ENCODE measurements at places on chromosomes 2 and 18. TPM values are rescaled to one million over a fixed set of nuclear protein-coding genes. Genes with fewer than 3 reads are reported as not detected.

DNA sequence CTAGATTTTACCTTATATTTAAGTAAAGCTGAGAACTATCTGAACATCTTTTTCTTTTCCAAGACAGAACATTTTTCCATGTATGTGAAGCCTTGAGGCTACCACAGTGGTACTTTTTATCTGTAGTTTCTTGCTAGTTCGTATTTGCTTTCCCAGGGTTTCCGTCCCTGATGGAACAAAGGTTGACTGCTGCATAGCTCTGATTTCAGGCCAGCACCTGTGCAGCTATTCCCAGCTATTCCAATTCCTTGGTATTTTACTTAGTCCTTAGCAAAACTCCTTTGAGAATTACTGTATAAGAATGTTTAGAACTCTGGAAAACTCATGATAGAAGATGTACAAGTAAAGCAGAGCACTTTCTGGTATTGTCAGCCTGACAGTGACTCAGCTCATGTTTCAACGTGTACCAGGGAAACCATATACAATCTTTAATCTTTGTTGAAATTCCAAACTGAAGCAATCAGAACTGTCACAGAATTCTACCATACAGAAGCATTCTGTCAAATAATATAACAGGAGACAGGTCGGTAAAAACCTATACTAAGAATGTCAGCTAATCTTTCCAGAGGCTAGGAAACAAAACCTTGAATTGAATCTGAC is 162.2 kb downstream of the PKP4 start:
- DNase-seq = no peak

DNA sequence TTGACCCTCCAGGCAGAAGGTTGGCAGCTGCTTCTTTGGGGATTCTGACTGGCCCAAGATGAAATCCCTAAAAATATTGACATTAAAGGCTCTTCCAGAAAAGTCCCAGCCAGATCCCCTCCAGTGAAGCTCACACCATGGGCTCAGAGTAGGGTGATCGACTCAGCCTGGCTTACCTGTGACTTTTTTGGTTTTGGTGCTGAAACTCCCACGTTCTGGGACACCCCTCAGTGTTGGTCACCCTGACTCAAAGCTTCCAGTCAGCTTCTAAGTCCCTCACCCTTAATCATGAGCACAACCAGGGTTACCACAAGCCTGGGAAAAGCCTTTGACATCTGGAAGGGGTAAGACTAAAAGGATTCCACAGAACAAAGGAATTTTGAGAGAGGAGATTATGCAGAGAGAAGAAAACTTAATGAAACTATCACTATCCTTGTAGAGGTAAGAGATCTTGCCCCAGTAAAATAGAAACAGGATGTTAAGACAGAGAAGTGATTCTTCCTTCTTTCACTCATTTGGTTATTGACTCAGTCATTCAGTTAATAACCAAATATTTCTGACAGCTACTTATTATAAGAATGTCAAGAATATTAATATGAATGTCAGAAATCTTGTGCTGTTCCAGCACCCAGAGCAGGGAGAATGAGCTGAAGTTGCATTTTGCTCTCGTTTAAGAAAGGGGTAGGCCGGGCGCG is 66.8 kb upstream of the SEC11C start:
- DNase-seq = no peak

- no peak for DNase-seq
Observed at GRCh38 chr2:86082756-86083155, 22.9 kb downstream of the POLR1A start.

DNA sequence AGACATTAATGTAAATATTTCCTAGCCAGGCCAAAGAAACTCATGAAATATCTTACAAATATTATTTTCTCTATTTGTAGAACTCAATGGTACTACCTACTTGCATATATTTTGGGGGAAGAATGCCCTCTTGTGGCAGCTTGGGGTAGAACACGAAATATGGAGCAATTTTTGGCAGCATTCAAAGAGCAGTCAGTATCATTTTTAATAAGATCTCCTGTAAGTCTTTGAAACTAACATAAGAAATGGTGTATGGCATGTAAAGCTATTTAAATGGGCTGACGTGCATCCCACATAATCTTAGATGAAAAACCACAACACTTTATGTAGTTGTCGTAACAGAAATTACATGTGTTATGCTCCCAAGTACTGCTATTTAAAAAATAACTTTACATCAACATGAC is 62.3 kb upstream of the CCDC195 start:
- no peak for DNase-seq

THAP4 gene
- 75.1 TPM for polyA plus RNA-seq

EML6 gene
- 11.7 TPM for polyA plus RNA-seq

GRCh38 chr18:39318008-39318407 is 1752.4 kb upstream of the CELF4 start:
- no peak for DNase-seq

ARHGAP28 gene
- 58.7 TPM for polyA plus RNA-seq

- no peak for DNase-seq
Observed at GRCh38 chr2:57965961-57966360, 80.6 kb upstream of the VRK2 start.

NIFK gene
- 63.9 TPM for polyA plus RNA-seq

- DNase-seq = no peak
Observed at GRCh38 chr2:222747526-222748160, 76.2 kb downstream of the MOGAT1 start.
